ENCODE measurements at places on chromosomes 2 and 18.
A peak's percentile ranks its signal among the peaks of the same experiment; 100 is the strongest.

DNA sequence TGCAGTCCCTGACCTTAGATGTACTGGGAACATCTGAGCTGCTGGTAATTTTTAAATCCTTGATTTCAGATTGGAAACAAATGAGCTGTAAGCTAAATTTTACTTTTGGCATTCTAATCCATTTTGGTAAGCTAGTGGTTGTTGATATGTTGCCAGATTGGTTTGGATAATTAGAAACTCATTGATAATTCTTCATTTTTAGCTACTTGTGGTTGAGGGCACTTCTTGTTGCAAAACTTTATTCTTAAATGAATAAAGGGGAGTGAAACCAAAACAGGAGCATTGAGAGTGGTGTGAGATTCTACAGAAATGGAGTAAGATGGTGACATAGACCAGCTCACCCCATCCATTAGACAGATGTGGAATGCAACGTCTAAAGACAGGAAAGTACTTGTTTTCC, 64.5 kb downstream of the ITGB1BP1 start:
- no peak for DNase-seq

GRCh38 chr2:66437691-66438497, 3.0 kb downstream of the MEIS1 start:
- DNase-seq = no peak

GRCh38 chr2:7019191-7019590, 102.0 kb downstream of the RNF144A start:
- DNase-seq = no peak

DNA sequence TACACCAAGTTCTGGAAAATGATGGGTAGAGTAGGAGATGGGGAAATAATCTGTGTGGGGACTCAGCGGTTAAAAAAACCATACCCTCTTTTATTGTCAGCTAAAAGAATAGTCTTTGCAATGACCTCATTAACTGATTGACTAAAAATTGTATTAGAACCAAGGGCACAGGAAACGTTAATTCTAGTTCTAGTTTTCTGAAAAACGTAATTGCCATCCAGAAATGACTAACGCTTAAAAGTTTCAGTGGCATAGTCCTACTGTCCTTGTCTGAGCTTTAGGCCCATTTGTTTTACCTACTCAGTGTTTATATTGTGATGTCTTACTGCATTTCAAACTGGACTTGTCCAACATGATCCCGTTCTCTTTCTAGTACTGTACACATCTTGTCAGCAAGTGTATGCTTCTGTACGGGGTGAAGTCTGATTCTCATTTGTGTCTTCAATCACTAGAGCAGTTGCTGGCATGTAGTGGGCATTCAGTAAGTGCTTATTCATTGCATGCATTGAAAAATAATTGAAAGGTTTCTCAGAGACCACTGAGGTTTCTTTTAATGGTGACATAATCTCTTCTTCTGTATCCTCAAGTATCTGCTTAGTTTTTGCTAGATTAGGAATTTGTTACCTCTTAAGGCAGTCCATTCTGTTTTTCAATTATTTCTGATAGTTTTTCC, 81.5 kb downstream of the ZNF407 start:
- DNase-seq = no peak

- peak; percentile 4 for DNase-seq
These were observed 892.1 kb upstream of the ACVR2A start for GRCh38 chr2:146952696-146953095.

GRCh38 chr18:13525381-13526029, 200.9 kb downstream of the FAM210A start:
- no peak for DNase-seq

DNA sequence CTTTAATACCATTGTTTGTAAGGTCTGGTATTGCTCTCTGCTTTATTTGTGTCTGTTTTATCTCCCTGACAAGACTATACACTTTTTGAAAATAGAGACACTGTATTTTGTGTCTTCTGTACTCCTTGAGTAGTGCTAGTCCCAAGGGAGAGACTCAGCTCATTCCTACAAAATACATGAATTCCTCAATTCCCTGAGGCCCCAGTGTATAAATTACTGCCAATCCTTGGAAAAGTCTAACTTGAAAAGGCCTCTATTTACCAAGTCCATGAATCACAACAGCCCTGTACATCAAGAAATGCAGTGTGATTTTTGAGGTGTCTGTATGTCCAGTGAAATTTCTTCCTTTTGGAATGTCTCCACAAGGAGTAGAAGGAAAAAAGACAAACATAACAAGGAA, 34.9 kb upstream of the NEDD4L start:
- no peak for DNase-seq

- DNase-seq = peak; percentile 87
These were observed 1.2 kb upstream of the DNAJB2 start for GRCh38 chr2:219277703-219278654.

DNA sequence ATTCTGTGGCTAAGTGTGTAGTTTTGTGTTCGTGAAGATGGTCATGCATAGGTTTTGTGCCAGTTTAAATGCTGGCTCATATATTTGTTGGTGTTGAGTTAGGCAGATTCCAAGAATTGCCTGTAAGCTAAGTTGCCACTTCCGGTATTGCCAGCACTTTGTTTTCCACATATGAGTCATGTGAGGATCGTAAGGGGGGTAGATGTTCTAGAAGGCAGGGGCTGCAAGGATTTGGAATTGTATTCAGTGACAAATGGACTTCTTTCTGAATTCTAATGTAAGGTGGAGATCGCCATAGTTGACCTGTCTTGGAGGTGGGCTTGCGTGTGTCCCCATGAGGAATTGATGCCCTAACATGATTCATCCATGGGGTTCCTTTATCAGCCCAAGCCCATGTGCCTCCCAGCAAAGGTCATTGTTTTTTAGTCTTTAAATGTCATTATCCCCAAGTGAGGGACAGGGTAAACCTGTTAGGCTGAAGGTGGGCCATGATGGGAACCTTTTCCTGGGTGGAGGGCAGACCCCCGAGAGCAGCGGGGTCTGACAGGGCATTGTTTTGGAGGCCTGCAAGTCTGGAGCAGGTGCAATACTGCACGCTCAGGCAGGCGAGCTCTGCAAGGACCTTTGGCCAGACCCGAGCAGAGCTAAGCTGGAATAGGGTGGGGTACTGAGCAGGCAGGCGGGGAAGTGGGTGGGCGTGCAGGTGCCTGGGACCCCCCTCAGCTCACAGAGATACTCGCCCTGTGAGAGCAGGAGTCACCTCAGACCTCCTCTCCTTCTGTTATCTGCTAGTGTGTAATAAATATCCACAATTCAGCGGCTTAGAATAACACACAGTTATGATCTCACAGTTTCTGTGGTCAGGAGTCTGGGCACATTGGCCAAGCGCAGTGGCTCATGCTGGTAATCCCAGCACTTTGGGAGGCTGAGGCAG, 77.4 kb downstream of the LRRFIP1 start:
- DNase-seq = peak; percentile 72

- peak; percentile 94 for DNase-seq
These were observed 56.1 kb upstream of the FHL2 start for GRCh38 chr2:105454801-105455485.

DNA sequence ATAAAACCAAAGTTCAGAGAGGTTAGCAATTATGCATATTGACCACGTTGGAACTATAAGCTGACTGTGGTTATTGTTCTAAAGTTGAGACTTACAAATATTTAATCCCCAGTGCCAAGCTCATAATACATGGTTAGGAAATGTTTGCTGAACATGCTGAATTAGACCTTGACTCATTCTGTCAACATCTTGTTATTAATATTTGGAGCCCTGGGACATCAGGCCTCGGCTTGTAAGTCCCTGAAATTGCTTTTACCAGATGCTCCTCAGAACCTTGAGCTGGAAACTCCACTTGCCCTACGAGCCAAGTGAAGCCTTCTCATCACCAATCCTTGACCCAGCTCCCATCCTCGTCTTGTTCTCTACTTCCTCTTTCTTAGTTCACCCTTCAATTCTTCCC, 21.2 kb downstream of the DYNAP start:
- DNase-seq = peak; percentile 32

- DNase-seq = no peak
These were observed 34.0 kb upstream of the CHMP1B start for GRCh38 chr18:11817229-11817628.

DNA sequence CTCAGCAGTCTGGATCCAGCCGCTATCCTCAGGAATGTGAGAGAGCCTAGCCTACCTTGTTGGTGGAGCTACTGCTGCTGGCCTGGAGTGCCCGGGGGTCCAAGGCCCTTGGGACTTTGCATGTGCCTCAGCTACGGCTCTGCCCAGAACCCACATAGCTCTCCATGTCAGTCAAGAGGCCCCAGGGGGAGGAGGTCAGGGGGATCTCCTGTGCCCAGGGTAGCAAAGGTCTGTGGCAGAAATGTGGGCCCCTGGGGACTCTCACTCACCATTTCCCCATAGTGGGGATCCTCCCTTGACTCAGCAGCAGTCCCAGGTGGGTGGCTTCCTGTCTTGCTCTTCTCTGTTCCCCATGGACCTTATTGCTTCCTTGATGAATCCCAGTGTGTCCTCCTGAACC, 342.7 kb upstream of the CHAC2 start:
- no peak for DNase-seq

DNA sequence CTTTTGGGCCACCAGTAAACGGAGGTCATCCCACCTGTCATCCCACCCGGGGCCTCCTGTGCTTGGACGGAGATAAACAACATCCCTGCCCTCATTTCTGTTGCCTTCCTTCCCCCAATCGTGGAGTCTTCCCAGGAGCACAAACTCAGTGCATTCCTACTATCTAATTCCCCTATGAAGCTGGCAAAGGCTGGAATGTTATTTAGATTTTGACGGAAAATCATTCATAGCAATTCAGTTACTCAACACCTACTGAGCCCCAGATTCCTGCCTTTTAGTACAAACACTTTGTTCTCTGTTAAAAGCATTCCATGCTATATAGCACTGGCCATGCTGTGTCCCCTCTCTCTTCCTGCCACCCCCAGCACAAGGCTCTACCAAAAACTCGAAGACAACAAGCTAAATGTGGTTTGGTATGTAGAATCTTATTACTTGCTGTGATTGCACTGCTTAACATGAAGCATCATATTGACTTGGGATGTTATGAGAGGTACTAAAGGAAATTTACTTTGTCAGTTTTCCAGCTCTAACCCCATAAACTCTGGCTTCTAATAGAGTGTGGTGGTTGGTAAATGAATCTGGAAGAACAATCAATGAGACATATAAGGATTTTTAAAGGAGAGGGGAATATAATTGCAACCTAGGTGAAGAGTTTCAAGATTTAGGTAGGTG, 32.3 kb upstream of the IMPA2 start:
- no peak for DNase-seq

- no peak for DNase-seq
These were observed 3.6 kb upstream of the RNF144A start for GRCh38 chr2:6913415-6914157.

DNA sequence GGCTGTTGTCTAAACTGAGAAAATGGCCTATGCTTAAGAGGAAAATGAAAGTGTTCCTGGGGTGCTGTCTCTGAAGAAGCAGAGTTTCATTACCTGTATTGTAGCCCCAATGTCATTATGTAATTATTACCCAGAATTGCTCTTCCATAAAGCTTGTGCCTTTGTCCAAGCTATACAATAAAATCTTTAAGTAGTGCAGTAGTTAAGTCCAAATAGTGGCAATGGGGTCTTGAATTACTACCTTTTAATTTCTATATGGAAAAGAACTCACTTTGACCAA, 13.8 kb upstream of the ALLC start:
- DNase-seq = no peak

DNA sequence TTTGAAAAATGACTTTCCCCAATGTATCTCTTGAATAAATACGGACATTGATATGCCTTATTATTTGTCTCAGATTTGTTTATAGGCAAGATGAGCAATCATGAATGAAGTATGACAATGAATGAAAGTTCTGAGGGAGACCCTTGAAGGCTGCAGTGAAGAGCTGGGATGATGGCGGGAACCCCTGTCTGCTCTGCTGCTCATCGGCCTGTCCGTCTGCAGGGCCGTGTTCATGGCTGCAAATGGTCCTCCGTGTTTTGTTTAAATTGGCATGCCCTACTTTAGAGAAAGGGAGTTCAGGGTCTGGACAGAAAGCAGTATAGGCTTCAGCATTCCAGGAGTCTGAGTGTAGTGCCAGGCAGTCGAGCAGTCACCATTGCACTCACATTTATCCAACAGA, 1.2 kb upstream of the HS1BP3 start:
- no peak for DNase-seq

DNA sequence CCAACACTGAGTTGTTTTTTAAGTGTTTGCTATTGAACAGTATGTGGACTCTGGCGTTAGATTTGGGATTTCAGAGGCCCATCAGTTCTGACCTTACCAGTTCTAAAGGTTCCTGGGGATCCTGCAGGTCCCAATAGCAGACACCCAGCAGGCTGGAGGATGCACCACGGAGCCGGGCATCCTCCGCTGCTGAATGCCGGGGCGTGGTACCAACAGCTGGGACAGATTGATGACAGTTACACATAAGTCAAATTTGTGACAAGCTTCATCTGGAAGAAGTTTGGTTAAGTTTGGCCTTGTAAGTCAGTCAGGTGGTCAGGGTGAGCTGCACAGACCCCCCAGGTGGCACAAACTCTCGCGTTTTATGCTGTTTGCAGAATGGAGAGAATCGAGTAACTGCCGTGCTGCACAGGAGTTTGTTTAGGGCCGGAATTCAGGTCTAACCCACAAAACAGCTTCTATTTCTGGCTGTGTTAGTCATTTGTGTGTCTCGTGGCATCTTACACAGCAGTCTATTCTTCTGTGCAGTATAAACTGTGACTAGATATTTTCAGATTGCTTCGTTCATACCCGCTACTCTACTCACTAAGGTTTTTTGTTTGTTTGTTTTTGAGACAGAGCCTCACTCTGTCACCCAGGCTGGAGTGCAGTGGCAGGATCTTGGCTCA, 19.2 kb downstream of the CTDP1 start:
- DNase-seq = no peak

DNA sequence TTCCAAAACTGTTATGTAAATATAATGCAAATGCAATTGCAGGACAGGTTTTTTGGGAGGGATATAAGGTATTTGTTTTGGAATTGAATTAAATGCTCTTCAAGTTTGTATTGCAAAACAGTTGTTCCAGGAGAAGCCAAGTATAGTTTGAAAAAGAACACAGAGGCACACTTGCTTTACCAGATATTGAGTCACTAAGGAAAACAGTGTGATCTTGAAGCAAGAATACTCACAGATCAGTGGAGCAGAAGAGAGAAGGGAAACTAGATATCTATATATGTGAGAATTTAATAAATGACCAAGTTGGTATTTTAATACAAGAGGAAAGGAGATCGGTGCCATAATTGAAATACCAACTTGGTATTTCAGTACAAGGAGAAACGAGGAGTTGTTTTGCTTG, 178.9 kb downstream of the CAPN13 start:
- DNase-seq = peak; percentile 75

DNA sequence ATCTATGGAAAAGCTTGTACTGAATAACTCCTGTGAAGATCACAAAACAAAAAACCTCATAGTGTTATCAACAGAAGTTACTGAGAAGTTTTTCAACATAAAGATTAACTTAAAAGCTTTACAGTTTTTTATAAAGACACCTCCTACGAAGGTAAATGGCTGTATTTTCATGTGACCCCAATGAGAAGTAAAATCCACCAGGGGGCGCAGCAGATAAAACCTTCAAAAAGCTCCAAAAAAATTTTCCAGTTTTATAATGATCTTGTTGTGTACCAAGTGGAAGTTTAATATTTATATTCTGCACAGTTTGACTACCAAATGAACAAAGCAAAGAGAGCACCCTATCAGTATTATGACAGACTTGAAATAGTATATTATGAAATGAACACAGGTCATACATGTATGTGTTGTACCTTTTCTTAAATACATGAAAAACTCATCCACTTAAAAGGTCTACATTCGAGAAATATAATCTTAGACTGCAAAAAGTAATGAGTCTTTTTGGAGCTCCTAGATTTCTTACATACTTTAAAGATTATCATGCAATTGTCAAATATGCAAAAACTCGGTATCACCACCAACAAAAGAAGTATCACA, 38.5 kb downstream of the PNO1 start:
- peak; percentile 52 for DNase-seq
